ENCODE measurements at places on chromosomes 6 and 20.

DNA sequence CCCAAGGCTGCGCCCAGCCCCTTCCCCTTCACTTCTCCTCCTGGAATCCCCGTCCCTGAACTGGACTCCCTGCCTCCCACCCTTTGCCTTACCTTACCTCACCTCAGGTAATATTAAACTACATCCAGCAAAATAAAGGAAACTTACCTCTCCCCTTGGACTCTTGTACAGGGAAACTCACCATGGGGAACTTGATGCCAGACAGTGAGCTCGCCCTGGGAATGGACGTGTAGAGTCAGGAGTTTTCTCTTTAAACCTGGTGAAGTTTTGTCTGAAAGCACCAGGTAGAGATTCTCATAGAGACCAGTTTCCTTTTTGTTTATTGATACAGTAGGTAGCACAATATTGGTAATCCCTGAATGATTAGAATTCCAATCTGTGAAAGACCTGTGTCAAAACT is 544 bp upstream of the HLA-C start:
- peak overlapping the region; percentile 68 for H3K4me3 ChIP-seq
- H3K27ac ChIP-seq: no peak overlapping the region
- peak; percentile 8 for DNase-seq
- H3K27me3 ChIP-seq: peaks cover 18% of the 10 kb centered on the region
- H3K36me3 ChIP-seq: no peaks in the 10 kb centered on the region
- H3K4me1 ChIP-seq: no peaks in the 10 kb centered on the region

- no peaks in the 10 kb centered on the region for H3K4me1 ChIP-seq
- H3K4me3 ChIP-seq: no peak overlapping the region
- H3K27me3 ChIP-seq: no peaks in the 10 kb centered on the region
- H3K36me3 ChIP-seq: no peaks in the 10 kb centered on the region
- DNase-seq: no peak
These were observed 54.0 kb downstream of the ASXL1 start for GRCh38 chr20:32411955-32412706.

GRCh38 chr6:62891065-62891647 is 320.1 kb upstream of the FKBP1C start:
- no peaks in the 10 kb centered on the region for H3K27me3 ChIP-seq
- DNase-seq: peak; percentile 24
- no peaks in the 10 kb centered on the region for H3K36me3 ChIP-seq
- no peak overlapping the region for H3K27ac ChIP-seq
- H3K4me1 ChIP-seq: no peaks in the 10 kb centered on the region
- no peak overlapping the region for H3K4me3 ChIP-seq

DNA sequence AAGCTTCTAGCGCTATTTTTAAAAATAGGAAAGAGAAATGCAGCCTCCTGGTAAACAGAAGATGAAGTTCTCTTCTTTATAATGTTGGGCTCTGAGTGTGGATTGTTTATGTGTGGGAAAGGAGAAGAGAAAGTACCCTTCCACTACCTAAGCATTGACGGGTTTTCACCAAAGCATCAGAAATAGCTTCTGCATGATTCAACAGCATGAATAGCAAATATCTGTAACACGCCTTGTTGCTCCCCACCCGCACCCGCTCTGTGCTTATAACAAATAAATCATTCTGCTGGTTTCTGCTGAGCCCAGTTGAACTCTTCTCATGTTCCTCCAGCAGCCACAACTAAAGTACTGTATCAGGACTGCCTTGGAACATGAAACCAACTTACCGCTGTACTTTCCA is 20.7 kb downstream of the TXLNB start:
- no peak overlapping the region for H3K4me3 ChIP-seq
- H3K27ac ChIP-seq: no peak overlapping the region
- H3K27me3 ChIP-seq: no peaks in the 10 kb centered on the region
- no peaks in the 10 kb centered on the region for H3K36me3 ChIP-seq

DNA sequence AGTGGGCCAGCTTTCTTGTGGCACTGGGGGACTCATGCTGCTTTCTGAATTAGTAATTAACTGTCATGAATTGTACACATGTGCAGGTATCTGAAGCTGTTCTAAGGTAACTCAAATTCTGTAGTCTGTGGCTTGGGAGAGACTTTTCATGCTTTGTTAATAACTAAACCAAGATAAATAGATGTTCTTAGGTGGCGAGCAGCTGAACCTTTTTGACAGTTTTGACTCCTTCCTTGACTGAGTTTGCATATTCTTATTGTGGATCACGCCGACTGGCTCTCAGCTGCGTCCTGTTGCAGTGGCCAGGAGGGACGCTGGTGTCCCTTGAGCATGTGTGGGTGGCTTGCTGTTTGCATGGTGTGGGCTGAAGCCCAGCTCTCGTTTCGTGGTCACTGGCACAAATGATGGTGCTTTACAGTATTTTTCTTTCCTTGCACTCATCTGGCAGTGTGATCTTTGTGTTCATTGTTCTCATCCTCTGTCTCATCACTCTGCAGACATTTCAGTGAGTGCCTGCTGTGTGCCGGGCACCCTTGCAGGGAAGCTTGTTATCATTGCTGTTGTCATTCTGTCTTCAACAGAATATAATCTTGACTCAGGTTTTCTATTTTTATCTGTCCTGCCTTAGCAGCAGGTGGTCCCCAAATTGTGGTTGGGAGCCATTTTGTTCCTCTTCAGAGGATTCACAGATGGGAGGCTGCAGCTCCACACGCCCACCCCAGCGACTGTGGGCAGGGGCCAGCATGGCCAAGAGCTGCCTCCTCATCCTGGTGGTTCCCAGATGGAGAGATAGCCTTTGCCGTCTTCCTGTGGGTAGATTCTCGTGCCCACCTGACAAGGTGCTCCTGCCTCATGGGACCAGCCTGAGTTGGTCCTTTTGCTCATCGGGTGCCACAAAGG is 39.6 kb downstream of the DUSP22 start:
- H3K36me3 ChIP-seq: no peaks in the 10 kb centered on the region
- no peak overlapping the region for H3K27ac ChIP-seq
- no peaks in the 10 kb centered on the region for H3K4me1 ChIP-seq
- H3K27me3 ChIP-seq: no peaks in the 10 kb centered on the region
- DNase-seq: no peak

DNA sequence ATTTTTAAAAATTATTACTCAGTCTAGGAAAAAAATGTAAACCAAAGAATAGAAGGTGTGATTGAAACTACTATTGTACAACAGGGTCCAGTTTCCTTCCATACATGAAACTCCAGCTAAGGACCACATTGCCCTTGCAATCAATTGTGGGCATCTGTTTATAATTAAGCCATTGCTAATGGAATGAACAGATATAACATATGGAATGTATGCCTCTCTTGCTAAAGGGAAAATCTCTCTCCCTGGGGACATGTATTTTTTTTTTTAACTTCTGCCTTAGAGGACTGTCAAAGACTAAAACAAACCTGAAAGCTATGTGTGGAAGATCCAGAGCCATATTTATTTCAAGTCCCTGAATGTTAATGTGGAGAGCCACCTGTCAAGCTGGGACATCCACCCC is 336.8 kb upstream of the MANEA start:
- no peak overlapping the region for H3K4me3 ChIP-seq
- no peak overlapping the region for H3K27ac ChIP-seq
- H3K27me3 ChIP-seq: no peaks in the 10 kb centered on the region
- no peaks in the 10 kb centered on the region for H3K4me1 ChIP-seq

Data from neural progenitor cell (in vitro differentiated cells).